Gastroesophageal sphincter (tissue), 4 donors: ENCODE measurements at places on chromosomes 3 and 15. TPM values are rescaled to one million over a fixed set of nuclear protein-coding genes. Genes with fewer than 3 reads are reported as not detected.

DNA sequence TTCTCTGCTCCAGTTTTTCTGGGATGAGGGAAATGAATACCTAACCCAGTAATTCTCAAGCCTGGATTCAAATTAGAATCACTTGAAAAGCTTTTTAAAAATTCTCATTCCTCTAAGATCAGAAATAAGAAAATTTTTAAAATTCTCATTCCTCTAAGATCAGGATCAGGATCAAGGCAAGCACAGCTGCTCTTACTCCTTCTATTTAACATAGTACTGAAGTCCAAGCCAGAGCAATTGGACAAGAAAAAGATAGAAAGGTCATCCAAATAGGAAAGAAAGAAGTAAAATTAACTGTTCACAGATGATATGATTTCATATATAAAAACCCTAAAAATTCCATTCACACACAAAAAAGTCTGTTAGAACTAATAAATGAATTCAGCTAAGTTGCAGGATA is 24.2 kb upstream of the CLRN1 start:
- no peak for ATAC-seq

- no peak for ATAC-seq
Measured at GRCh38 chr3:62870321-62870720, 4.9 kb downstream of the CADPS start.

The NMNAT3 gene
- 9.7 TPM for total RNA-seq

DNA sequence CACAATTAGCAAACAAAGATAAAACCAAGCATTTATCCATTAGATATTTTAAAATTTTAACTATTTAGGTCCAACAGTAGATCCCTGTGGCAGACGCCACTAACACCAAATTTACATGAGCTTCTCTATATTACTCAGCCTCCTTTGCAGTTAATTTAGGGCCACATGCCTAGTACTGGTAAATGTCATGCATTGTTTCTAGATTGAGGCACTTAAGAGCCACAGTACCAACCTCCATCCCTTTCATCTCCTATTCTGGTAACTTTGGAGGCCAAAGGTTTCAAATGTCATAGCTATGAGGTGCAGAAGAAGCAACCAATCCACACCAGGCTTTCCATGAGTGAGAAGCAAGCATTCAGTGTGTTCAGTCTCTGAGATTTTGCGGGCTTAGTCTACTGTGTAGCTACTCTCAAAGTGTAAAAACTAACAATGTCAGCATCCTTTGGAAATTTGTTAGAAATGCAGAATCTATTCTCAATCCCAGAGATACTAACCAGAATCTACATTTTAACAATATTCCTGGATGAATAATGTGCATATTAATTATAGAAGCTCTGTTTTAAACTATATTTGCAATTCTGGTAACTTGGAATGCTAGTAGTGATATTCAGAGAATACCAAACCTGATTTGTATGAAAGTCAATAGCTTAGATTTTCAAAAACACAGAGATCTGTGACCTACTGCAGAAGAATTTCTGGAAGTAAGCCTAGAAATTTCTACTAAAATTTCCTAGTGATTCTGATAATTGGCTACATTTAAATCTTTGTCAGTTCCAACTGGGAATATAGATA is 206.3 kb upstream of the CD96 start:
- no peak for ATAC-seq

The NDN gene
- total RNA-seq: 60.5 TPM

GRCh38 chr15:74283368-74283767 is 47.2 kb downstream of the CCDC33 start:
- ATAC-seq: no peak

The PSTPIP1 gene
- 10.6 TPM for total RNA-seq

GRCh38 chr3:58464866-58465265 is 27.0 kb upstream of the KCTD6 start:
- no peak for ATAC-seq

The MASP1 gene
- 2.3 TPM for total RNA-seq

DNA sequence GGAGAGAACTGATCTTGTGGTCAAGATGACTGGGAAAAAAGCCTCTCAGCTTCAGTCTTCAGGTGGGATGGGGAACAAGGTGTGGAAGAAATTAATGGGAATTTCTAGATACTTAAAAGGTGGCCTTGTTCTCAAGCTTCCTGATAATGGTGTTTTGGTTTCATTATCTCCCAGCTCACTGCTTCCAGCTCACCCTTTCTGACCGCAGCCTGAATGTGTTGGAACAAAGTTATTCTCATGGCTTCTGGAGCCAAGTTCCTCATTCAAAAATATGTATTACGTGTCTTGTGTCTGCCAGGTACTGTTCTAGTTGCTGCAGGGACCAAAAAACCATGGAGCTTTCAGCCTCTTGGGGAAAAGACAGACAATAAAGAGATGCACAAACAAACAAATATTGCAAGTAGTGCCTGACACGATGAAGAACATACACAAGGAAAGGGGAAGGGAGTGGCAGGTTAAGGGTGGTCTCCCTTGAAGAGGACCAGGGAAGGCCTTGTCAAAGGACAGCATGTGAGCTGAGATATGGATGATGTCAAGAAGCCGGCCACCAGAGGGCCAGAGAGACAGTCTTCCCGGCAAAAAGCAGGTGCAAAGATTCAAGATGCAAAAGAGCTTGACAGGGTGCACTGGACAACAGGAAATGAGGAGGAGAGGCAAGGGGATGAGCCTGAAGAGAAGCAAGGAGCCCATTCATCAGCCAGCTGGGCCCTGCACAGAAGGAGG is 35.5 kb downstream of the ARRDC4 start:
- no peak for ATAC-seq

DNA sequence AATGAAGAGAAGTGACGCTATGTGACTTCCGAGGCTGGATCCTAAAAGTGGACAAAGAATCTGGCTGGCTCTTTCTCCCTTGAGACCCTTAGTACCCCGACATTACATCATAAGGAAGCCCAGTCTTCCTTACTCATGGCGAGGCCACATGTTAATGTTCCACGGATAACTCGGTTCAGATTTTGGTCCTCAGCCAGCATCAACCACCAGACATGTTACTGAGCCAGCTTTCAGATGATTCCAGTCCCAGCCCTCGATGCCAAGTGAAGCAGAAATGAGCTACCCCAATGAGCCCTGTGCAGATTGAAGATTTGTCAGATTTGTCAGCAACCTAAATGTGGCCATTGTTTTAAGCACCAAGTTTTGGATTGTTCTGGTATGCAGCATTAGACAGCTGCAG is 46.6 kb downstream of the SLCO2A1 start:
- ATAC-seq: no peak

- no peak for ATAC-seq
Measured at GRCh38 chr3:131304890-131305289, 76.7 kb upstream of the NUDT16 start.

GRCh38 chr3:151236736-151237135 is 33.7 kb upstream of the GPR171 start:
- ATAC-seq: no peak

The DGKG gene
- total RNA-seq: 125 TPM

- no peak for ATAC-seq
Measured at GRCh38 chr3:86416334-86416733, 574.6 kb downstream of the VGLL3 start.

The OXTR gene
- not detected for total RNA-seq

DNA sequence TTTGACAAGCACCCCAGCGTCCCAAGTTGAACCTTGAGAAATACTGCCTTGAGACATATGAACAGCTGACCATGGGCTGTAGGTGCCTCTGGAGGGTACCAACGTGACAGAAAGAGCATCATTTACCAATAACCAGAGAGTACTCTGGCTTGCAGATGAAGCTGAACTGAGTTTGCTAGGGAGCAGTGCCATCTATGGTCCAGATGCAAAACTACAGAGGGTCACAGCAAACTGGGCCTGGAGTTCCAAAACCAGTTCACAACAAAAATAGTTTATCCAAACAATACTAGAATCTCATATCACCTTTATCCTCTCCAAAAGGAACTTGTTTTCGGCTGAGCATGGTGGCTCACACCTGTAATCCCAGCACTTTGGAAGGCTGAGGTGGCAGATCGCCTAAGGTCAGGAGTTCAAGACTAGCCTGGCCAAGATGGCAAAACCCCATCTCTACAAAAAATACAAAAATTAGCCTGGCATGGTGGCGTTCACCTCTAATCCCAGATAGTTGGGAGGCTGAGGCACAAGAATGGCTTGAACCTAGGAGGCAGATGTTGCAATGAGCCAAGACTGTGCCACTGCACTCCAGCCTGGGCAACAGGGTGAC is 69.3 kb downstream of the CHAC1 start:
- ATAC-seq: peak; percentile 55

The C2CD4A gene
- 0.40 TPM for total RNA-seq

DNA sequence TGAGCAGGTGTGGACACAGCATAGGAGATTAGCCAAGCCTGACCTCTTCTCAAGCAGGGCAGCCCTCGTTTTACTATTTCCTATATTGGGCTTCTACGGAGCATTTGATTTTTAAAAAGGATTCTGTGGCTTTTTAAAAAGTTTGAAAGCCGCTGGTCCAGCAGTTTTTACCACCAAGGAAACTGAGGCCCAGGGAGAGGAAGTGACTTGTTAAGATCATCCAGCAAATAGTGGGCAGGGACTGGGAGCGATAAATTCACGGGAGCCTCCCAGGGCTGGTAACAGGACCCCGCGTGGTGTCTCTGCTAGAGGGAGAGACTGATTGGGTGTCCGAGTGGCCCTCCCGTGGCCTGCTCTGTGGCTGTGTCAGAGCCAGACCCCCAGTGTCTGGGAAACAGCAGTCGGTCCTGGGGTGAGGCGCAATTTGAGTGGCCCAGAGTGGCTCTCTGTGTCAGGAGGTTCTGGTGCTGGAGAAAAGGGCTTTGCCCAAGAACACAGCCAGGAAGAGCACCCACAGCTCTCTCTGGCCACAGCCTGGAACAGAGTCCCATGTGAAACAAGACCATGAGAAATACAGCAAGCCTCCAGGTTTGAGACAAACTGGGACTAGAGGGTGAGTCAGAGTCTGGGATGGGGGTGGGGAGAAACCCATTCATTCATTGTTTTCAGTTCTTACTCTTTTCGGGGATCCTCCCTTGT is 4.2 kb downstream of the FURIN start:
- no peak for ATAC-seq

The MAN2C1 gene
- 79.9 TPM for total RNA-seq

GRCh38 chr15:55319537-55320237 is 665 bp downstream of the PIGB start:
- ATAC-seq: no peak

- no peak for ATAC-seq
Measured at GRCh38 chr3:194466761-194467356, 19.9 kb downstream of the ATP13A3 start.

- no peak for ATAC-seq
Measured at GRCh38 chr3:125418306-125418705, 43.2 kb upstream of the ZNF148 start.

DNA sequence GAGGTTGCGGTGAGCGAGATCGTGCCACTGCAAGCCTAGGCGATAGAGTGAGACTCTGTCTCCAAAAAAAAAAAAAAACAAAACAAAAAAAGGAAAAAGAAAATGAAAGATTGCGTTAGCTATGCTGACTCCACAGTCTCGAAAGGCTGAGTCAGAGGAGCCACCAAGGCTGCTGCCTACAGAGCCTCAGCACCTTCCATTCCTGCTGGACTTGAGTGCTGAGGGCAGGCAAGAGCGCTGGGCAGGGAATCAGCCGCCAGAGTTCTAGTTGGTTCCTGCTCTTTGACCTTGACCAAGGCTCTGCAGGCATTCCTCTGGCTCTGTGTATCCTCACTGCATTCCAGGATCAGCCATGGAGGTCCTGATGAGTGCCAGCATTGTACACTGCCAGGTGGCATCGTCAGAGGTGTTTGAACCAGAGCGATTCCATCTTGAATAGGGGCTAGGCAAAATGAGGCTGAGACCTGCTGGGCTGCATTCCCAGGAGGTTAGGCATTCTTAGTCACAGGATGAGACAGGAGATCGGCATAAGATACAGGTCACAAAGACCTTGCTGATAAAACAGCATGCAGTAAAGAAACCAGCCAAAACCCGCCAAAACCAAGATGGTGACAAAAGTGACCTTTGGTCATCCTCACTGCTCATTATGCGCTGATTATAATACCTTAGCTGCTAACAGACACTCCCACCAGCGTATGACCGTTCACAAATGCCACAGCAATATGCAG is 5.9 kb downstream of the MESP2 start:
- ATAC-seq: no peak

The TMCO5A gene
- not detected for total RNA-seq

DNA sequence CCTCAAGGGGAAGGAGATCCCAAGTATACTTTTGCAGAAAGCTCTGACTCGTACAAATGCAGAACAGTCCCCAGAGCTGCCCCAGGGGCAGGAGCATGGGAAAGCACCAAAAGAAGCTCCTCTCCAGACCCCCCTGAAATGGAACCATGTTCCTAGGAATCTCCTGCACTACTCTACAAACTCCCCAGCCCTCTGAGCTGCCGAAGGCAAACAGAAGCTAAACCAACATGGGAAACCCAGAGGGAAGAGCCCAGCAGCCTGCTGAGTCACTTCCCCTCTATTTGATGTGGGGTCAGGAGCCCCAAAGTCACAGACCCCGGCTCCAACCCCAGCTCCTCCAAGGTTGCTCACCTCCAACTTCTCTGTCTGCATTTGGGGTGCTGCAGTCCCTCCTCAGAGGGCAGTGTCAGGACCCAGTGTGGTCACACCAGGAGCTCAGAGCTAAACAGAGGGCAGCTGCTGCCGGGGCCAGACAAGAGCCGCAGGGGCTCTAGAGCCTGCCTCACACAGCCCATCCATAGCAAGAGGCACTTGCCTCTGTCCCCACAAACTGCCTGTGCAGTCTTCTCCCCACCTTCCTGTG is 3.8 kb upstream of the PLXNA1 start:
- ATAC-seq: no peak

GRCh38 chr3:107825556-107825955 is 265.3 kb downstream of the CD47 start:
- no peak for ATAC-seq

DNA sequence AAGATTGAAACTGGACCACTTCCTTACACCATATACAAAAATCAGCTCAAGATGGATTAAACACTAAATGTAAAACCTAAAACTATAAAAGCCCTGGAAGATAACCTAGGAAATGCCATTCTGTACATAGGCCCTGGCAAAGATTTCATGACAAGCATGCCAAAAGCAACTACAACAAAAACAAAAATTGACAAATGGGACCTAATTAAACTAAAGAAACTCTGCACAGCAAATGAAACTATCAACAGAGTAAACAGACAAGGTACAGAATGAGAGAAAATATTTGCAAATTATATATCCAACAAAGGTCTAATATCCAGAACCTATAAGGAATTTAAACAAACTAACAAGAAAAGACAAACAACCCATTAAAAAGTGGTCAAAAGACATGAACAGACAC is 173.1 kb upstream of the CCDC54 start:
- no peak for ATAC-seq

GRCh38 chr3:111737047-111737705 is 121.9 kb upstream of the PHLDB2 start:
- peak; percentile 11 for ATAC-seq

DNA sequence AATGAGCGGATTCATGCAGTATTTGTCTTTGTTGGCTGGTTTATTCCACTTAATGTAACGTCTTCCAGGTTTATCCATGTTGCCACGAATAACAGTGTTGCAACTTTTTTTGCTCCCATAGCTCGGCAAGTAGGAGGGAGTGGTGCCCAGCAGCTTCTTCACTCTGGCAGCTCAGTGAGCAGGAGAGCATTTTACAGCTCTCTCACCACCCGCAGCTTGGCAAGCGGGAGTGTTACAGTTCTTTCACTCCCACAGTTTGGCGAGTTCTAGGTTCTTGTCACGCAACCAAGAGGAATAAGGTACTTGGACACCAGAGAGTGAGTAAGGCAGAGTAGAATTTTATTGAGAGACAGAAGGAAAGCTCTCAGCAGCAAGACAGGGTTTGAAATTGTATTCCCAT is 935.2 kb downstream of the TBL1XR1 start:
- ATAC-seq: no peak

The RAB6B gene
- total RNA-seq: 5.8 TPM
